ENCODE measurements at places on chromosomes 3 and 15.

GRCh38 chr3:9623148-9623547 lies 26.2 kb upstream of the MTMR14 start:
- DNase-seq, result no peak

- no peak for DNase-seq
These were observed 3.9 kb upstream of the UBL7 start for GRCh38 chr15:74464897-74465296.

DNA sequence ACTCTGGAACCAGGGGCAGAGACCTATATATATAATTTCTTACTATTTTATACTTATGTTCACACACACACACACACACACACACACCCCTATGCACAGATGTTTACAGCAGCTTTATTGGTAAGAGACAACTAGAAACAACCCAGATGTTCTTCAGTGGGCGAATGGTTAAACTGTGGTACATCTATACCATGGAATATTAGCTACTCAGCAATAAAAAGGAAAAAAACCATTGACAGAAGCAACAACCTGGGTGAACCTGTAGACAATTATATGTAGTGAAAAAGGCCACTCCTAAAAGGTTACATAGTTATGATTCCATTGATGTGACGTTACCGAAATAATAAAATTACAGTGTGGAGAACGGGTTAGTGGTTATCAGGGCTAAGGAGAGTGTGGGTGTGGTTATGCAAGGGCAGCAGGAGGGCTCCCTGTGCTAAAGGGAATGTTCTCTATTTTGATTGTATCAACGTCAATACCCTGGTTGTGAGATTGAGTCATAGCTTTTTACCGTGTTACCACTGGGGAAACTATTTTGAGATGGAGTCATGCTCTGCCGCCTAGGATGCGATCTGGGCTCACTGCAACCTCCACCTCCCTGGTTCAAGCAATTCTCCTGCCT lies 85.5 kb downstream of the FLNB start:
- no peak for DNase-seq

- no peak for DNase-seq
These were observed 61.1 kb upstream of the MLF1 start for GRCh38 chr3:158509891-158510290.

DNA sequence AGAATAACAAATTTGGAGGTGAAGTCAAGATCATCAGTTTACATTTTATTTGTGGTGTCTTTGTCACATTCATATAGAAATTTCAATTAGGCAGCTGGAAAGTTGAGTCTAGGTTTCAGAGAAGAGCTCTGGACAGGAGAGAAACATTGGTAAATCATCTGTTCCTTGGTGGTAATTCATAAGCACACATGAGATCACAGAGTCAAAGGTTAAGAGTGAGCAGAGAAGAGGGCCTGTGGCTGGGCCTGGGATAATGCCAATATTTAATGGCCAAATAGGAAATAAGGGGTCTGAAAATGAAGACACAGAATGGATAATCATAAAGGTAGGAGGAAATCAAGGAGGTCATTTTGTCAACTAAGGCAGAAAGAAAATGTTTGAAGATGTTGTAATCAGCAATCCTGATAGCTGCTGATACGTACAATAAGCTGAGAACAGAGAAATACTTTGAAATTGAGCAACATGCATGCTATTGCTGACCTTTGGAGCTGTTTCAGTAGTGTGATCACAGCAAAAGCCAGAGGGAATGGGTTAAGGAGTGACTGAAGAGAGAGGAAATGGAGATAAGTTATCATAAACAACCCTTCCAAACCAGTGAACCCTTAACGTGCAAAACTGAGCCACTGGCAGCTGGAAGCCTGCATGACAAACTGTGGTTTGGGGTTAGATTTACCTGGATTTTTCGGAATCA lies 692.8 kb downstream of the AGBL1 start:
- DNase-seq, result no peak

DNA sequence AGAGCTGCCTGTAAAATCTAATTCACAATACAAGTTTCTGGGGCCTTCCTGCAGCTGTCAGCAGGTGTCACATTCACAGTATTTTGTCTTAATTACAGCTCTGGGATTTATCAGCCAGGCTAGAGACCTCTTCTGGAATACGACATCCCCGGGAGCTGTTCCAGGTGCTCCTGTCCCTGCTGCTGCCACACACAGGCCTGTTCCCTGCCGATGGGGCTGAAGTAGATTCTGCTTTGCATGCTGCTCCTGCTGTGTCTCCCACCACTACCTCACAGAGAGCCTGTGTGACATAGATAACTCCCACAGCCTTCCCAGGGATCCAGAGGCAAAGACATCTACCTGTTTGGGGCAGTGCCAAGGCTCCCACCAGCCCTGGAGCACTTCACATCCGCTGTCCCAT lies 20.4 kb downstream of the COLQ start:
- DNase-seq, result no peak

DNA sequence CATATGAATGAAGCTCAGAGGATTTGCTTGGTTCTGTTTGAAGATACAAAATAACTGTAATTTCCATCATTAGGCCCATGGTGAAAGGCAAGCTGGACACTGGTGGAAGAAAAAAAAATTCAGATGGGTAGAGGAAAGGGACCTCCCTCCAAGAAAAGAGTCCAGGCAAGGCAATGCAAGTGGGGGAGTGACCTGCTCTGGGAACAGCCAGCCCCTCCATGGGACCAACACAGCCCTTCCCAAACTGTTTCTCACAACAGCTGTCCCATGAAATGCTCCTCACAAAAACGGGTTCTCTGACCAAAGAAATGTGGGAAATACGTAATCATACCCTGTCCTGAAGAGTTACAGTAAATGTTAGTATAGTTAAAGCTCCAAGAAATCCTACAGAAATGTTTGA lies 4.4 kb upstream of the AP3S2 start:
- DNase-seq, result no peak

- no peak for DNase-seq
These were observed 86.9 kb downstream of the PEX5L start for GRCh38 chr3:179949869-179950268.

GRCh38 chr3:149462581-149463011 lies 11.9 kb upstream of the TM4SF4 start:
- DNase-seq, result no peak

GRCh38 chr3:64919934-64920333 lies 232.1 kb upstream of the ADAMTS9 start:
- DNase-seq, result no peak

DNA sequence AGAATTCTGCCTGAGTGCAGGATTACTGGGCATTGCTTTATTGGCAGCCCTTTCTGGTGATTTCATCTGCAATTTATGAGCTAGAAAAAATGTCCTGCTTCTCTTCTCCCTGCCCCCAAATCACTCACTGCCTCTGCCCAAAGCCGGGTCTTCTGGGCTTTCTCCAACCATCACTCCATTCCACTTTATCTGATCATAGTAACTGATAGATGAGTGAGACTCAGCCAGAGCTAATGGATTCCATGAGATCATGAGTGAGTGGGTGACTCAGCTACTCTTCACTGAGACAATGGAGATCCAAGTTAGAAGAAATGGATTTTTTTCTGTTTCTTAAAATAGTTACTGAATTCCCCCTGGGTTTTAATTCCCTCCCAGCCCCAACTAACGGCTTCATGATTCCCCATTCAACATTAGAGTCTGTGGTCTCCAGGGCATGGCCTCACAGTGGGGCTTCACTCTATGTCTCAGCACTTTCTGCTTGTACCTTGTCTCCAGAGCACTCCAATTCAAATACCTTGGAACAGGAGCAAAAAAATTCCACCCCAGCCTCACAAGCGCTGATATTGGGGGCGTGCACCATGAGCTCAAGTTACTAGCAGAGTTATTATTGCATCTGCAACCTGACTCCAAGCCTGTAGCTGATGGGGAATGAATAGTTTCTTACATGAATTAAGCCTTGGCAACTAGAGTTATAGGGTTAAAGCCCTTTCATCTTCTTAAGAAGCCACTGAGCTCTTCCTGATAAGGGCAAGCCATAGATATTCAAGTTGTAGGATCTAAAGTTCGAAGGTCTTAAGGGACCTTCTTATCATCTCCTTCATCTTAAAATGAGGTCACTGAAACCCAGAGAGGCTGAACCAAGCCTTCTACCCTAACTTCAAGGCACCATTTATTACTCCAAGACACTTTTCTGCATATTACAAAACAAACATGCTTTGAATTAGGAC lies 85.9 kb downstream of the AGBL1 start:
- DNase-seq, result no peak

DNA sequence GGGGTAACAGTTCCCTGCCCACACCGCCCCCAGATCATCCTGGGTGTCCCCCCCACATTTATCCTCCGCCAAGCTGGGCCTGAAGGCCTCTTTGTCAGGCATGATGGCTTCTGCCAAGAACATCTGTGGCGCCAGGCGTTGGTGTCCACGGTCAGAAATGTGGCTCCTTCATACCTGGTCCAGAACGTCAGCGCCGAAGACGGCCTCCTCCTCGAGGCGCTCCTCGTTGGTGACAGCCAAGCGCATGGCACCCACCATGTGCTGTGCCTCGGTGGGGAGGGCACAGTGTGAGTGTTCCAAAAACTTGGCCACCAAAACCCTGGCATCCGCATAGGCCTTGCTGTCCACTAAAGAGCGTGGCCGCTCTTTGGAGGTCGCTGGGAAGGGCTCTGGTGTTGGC lies 146.5 kb downstream of the NSMCE3 start:
- no peak for DNase-seq

DNA sequence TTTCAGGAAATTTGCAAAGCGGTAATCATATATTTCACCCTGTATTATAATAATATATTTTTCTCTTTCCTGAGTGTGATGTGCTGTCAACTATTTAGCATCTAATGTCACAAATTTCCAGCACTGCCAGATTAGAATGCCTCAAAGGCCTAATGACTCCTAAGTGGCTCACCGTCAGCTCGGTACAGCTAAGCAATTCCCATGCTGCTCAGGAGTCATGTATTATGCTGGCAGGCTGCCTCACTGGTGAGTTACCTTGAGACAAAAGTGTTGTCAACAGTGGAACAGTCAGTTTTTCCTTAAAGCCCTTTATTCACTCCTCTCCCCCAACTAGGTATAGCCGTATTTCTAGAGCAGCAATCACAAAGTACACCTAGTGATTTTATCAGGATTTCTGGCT lies 83.6 kb downstream of the NSUN3 start:
- DNase-seq, result no peak

- no peak for DNase-seq
These were observed 100.6 kb downstream of the TLE3 start for GRCh38 chr15:69997161-69997485.

- peak; percentile 52 for DNase-seq
These were observed 471.0 kb upstream of the PROK2 start for GRCh38 chr3:72255791-72256559.

DNA sequence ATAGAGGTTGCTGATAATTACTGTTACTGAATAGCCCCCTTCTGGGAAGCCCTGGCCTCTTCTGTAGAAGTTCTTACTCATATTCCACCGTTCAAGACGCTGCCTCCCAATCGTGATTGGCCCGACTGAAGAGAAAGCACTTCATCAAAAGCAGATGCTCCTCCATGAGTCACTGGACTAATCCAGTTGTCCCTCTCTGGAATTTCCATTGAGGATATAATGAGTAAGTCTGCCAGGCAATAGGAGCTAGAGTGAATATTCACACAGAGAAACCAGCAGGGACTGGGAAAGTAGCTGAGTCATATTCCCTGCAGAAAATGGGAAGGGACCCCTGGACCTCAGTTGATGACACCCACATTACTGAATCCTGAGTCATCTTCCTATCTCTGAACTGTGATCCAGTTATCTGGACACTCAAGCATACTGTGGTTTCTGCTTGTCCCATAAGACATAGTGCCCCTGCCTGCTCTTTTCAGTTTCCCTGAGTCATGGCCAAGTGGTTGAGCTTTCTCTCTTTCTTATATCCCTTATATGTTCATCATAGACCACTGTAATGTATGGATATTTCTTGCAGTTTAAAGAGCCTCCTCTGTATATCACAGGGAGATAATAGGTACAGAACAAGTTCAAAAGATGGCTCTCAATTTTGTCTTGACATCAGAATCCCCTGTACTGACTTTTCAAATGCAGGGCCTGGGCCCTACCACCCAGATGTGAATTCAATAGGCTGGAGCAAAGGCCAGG lies 151.2 kb upstream of the CDIN1 start:
- no peak for DNase-seq

- DNase-seq, result no peak
These were observed 22.9 kb downstream of the FOXP1 start for GRCh38 chr3:71560665-71561064.

GRCh38 chr3:48991851-48992545 lies 2.0 kb downstream of the P4HTM start:
- DNase-seq, result no peak

Data from NCI-H1436 (cell line).